Stimulated activated CD8-positive, alpha-beta memory T cell treated with anti-CD3 and anti-CD28 coated beads, Interleukin-15, amount 100 ng/mL, for 24 hours (primary cell): ENCODE measurements at places on chromosomes 1 and 21.

DNA sequence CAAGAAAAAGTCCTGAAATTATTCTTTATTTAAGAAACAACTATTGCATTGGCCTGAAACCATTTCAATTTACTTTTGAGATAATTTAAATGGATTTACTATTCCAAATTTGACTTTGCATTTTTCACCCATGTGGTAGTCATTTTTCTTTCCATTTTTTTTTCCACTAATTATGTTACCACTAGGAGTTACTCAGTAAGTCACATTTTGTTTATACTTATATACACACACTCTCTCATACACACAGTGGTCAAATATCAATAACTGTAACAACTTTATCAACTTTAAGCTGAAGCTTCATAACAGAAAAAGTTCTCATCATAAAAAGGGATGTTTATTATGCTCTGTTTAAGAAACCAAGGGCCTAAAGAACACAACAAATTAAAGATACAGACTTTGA, 222.8 kb downstream of the SIPA1L2 start:
- DNase-seq = no peak

DNA sequence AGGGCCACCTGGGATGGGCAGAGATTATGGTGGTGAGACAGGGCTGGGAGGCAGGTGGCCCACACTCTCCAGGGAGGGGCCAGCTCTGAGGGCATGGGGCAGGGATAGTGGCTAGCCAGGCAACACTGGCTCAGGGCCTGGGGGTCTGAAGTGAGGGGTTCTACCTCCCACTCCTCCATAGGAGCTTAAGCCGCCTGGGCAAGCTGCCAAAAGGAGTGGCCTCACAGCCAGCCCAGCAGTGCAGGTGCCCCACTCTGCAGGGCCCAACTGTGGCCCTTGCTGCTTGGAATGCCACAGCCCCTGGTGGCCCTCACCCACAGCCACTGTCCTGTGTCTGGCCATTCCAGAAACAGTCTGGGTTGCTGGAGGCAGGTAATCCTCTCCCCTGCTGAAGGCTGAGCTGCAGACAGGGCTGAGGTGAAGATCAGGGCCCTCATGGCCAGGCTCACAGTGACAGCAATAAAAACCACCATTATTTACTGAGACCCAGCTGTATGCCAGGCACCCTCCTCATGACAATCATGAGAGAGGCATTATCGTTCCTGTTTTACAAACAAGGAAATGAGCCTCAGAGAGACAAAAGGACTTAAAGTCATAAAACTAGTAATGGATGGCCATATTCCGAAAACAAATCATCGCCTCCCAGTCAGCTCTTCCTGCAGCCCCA, 31.0 kb downstream of the KIF21B start:
- DNase-seq = no peak

GRCh38 chr1:36866169-36866814, 168.0 kb downstream of the GRIK3 start:
- no peak for DNase-seq

DNA sequence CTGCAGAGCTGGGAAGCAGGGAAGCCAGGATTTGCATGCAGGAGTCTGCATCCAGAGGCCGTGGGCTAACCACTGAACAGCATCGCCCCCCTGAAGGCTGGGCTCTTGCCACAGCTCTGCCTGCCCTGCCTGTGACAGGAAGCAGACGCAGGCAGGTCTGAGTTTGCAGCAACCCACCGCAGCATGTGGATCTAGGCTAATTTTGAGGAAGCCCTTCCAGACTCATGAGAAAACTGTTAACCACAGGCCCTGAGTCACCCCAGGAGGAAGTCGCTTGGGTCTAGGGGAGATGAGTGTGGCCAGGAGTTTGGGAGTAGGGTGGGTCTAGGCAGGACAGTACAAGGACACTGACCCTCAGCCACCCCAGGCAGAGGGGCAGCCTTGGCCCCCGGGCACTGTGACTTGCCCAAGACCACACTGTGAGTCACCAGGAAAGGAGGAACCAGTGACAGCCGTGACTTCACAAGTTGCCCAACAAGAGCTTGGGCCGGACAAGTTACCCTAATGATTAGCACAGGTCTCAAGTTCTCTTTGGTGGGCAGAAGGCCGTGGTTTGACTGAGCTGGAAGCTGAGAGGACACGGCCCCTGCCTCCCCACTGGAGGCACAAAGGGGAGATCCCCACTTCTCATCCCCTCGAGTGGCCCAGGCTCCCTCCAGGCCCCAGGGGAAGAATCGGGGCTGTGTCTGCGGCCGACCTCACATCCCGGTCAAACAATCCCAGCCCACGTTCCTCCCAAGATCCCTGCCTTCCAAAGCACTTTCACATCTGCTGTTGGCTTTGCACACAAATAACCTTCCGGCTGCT, 826 bp downstream of the LAPTM5 start:
- no peak for DNase-seq

- DNase-seq = no peak
Measured at GRCh38 chr1:175487956-175488355, 255.4 kb downstream of the TNR start.
